ENCODE measurements at places on chromosomes 2 and 18.

DNA sequence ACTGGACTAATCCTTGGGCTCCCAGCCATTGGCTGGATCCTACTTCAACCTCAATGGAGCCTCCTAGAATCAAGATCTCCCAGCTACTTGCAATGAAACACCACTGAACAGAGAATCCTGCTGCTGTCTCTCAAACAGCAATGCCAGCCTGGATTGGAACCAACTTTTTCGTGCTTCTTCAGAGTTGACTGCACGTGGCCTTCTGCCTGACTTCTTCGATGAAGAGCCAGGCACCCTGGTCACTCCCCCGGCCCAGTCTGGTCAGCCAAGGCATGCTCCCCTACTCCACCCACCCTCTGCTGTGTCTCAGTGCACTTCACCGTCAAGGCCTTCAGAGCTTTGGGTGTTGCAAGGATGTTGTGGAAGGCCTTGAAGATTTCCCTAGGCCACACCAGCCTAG is 148.7 kb downstream of the CLIP4 start:
- no peak for DNase-seq

- no peak for DNase-seq
Observed at GRCh38 chr2:227881866-227882517, 10.6 kb downstream of the DAW1 start.

GRCh38 chr2:169272010-169272409 is 90.3 kb downstream of the LRP2 start:
- DNase-seq, result no peak

GRCh38 chr18:76892832-76893231 is 70.5 kb downstream of the ZNF236 start:
- DNase-seq, result no peak

- no peak for DNase-seq
Observed at GRCh38 chr2:48116497-48116896, 210.2 kb upstream of the FBXO11 start.

GRCh38 chr2:120938045-120938771 is 202.5 kb downstream of the GLI2 start:
- DNase-seq, result no peak
